ENCODE measurements at places on chromosomes 1 and 21.

DNA sequence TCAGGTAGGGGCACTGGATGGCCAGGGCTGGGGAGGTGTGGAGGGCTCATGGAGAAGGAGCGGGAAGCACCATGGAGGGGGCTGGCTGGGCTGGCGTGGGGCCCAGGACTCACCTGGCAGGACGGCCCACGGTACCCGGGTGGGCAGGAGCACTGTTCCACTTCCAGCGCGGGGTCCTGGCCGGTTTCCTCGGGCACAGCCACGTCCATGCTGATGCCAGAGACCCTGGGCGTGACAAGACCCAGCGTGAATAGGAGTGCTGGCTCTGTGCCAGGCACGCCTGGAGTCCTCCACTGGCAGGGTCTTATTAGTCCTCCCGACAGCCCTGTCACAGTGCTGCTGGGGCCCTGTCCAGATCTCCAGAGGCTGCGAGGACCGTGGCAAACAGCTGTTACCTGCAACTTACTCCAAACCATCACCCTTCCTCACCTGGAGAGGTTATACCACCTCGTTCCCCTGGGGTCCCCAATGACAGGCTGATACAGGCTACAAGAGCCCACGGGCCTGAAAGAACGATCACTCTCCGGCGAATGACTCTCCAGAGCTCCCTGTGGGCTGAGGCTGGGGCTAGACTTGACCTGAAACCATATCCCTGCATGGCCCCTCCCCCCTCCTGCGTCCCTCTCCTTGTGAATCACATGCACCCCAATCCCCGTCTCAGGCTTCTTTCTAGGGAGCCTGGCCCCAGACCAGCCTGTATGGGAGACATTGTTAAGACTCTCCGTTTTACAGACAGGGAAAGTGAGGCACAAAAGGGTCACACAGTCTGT lies 62.1 kb downstream of the HSPG2 start:
- no peak for DNase-seq

GRCh38 chr1:53023546-53023945 lies 38.5 kb upstream of the PODN start:
- no peak for DNase-seq

- DNase-seq = peak; percentile 94
Observed at GRCh38 chr1:3105167-3105863, 36.3 kb downstream of the PRDM16 start.

DNA sequence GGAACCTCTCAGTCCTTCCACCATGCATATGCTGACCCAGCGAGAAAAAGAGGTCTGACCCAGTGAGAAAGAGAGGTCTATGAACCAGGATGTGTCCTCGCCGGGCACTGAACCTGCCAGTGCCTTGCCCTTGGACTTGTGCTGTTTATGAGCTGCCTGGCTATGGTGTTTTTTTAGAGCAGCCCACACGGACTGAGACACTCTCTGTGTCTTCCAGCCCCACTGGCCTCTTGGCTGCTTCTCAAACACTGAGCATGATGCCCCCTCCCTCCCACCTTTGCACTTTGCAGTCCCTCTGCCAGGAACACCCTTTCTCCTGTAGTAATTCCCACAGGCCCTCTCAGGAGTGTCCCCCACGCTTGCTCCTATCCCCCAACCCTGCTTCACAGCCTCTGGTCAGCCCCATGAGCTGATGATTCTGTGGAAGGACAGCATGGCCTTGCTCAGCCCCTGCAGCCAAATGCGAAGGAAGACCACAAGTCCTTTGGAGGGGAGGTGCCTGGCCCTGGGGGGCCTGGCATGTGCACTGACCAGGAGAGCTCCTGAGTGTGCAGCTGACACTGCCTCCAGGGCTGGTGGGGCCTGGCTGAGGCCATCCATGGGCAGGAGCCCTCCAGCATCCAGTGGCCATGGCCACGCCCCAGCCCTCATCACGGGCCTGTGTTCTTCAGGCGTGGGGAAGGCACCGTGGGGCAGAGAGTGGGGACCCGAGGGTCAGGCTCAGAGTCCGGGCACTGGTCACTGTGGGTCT lies 23.8 kb downstream of the WNT3A start:
- DNase-seq = peak; percentile 14

DNA sequence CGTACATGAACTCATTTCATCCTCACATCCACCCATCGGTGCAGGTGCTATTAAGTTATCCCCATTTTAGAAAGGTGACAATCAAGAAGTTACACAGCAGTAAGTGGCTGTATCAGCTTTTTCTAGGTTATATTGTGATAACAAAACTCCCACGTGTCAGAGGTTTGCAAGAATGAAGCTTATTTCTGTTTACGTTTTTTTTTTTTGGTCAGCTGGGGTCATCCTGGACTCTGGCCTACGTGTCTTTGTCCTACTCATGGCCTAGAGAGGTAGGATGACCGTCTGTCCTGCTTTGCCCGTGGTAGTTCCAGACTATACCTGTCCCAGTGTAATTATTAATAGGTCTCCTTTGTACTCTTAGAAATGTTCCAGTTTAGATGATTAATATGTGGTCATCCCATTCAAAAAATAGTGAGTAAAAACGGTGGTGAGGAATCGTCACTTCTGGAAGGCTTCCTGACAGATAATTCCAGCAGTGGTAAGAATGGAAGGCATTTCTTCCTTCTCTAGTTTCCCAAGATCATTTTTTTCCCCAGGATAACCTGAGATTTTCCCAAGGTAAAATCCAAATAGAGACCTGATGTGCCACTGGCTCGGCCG lies 64.2 kb upstream of the KIF26B start:
- DNase-seq = no peak
